ENCODE measurements at places on chromosomes 16 and 17. TPM values are rescaled to one million over a fixed set of nuclear protein-coding genes. Genes with fewer than 3 reads are reported as not detected.
A peak's percentile ranks its signal among the peaks of the same experiment; 100 is the strongest.

DNA sequence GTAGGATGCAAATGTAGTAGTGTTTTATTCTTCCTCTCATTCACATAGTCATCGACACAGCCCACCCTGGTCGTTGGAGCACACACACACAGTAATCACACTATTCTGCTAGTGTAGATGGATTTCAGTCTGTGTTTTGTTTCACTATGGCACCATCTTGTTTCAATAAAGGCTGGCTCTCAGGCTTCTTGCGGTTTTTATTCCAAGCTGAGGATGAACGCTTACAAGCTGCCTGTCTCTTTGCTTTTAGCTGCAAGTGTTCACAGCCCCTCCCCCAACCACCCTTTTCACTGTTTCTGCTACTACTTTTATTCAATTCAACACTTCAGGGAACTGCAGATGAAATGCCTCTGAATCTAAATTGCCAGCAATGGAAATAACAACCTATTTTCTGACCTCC lies 140.9 kb upstream of the PMFBP1 start:
- no peaks in the 10 kb centered on the region for H3K4me1 ChIP-seq
- no peak for DNase-seq
- H3K4me3 ChIP-seq, result no peak overlapping the region
- no peaks in the 10 kb centered on the region for H3K36me3 ChIP-seq
- H3K27me3 ChIP-seq, result no peaks in the 10 kb centered on the region

DNA sequence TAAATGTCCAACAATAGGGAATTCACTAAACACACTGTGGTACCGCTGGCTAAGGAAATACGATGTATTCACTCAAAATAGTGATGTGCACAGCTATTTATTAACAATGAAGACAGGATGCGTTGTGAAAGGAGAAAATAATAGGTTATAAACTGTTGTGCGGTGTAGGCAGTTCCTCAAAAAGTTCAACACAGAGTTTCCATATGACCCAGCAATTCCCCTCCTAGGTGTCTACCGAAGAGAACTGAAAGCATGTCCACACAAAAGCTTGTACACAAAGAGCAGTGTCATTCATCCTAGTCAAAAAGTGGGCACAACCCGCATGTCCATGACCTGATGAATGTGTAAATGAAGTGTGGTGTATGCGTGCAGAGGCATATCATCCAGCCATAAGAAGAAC lies 1.2 kb upstream of the CES1 start:
- peaks cover 25% of the 10 kb centered on the region for H3K4me1 ChIP-seq
- H3K27ac ChIP-seq, result no peak overlapping the region
- no peak overlapping the region for H3K4me3 ChIP-seq
- no peaks in the 10 kb centered on the region for H3K27me3 ChIP-seq
- no peak for DNase-seq

GRCh38 chr17:48052956-48053757 lies 5.0 kb downstream of the NFE2L1 start:
- H3K27ac ChIP-seq, result peak overlapping the region; percentile 92
- peak overlapping the region; percentile 24 for H3K4me3 ChIP-seq
- H3K36me3 ChIP-seq, result peaks cover 58% of the 10 kb centered on the region
- H3K4me1 ChIP-seq, result peaks cover 71% of the 10 kb centered on the region
- H3K27me3 ChIP-seq, result no peaks in the 10 kb centered on the region

DNA sequence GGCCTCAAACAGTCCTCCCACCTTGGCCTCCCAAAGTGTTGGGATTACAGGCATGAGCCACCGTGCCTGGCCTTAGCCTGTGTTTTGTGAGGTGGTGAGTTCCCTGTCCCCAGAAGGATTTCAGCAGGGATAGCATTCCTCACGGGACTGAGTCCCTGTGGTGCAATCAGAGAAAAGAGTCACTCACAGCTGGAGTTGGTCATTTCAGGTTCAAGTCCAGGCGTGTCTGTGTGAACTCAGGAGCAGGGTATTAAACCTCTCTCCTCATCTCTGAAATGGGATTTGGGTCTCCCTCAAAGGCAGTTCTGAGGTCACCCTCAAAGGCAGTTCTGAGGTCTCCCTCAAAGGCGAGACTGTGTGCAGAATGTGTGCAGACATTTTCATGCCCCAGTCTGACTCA lies 28.6 kb downstream of the NPTX1 start:
- no peaks in the 10 kb centered on the region for H3K36me3 ChIP-seq
- no peak overlapping the region for H3K4me3 ChIP-seq
- no peaks in the 10 kb centered on the region for H3K4me1 ChIP-seq

DNA sequence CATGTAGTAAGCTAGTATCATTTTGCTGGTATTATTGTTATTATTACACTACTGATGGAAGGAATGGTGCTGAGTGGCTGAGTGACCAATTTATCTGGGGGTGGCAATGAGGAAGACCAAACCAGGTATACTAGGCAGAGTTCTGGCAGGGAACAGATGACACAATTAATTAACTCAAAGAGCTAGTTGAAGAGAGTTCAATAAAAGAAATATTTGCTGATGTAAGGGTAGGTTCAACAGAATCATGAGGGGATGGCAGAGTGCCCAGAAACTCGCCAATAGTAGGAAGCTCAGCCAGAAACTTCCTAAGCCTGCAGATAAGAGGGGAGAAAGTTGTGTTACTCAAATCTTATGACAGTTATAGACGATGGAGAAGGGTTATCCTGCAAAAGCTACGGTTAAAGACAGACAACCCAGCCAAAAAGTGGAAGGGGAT lies 352.5 kb downstream of the KCNJ2 start:
- H3K4me3 ChIP-seq, result no peak overlapping the region
- peaks cover 12% of the 10 kb centered on the region for H3K4me1 ChIP-seq
- no peak overlapping the region for H3K27ac ChIP-seq
- H3K36me3 ChIP-seq, result no peaks in the 10 kb centered on the region
- no peak for DNase-seq

- H3K27me3 ChIP-seq, result peaks cover 55% of the 10 kb centered on the region
- no peaks in the 10 kb centered on the region for H3K36me3 ChIP-seq
- peak within 1 kb of the TSS; percentile 50 for H3K4me3 ChIP-seq
- DNase-seq, result peak; percentile 89
Measured at GRCh38 chr17:7444682-7445618, at the start of gene CHRNB1. TSS of gene CHRNB1 (plus strand) at chr17:7445061. CDS start at chr17:7445128, 67 bp downstream.

Gene GGT6
- 3.7 TPM for total RNA-seq

Gene ATF7IP2
- 16.0 TPM for total RNA-seq

Gene CTRB1
- not detected for total RNA-seq

Gene SLC35G6
- not detected for total RNA-seq
